ENCODE measurements at places on chromosomes 6 and 20. TPM values are rescaled to one million over a fixed set of nuclear protein-coding genes. Genes with fewer than 3 reads are reported as not detected.

SIRPD gene
- not detected for total RNA-seq

SUPT3H gene
- total RNA-seq = 4.6 TPM

RUNX2 gene
- 1.9 TPM for total RNA-seq

SAMD5 gene
- 0.70 TPM for total RNA-seq

MYH7B gene
- 0.03 TPM for total RNA-seq

HDGFL1 gene
- not detected for total RNA-seq

UST gene
- 5.5 TPM for total RNA-seq

PRR18 gene
- total RNA-seq = 0.29 TPM

TAPBP gene
- total RNA-seq = 46.6 TPM

OPRL1 gene
- total RNA-seq = 1.5 TPM

ACTL10 gene
- not detected for total RNA-seq

UTRN gene
- 11.9 TPM for total RNA-seq

CAP2 gene
- 11.1 TPM for total RNA-seq

PCK1 gene
- 0.13 TPM for total RNA-seq

PGC gene
- 0.14 TPM for total RNA-seq

SLC22A2 gene
- 0.06 TPM for total RNA-seq

CD40 gene
- 3.8 TPM for total RNA-seq

CCR6 gene
- total RNA-seq = not detected

FOXC1 gene
- total RNA-seq = 5.4 TPM

HRH3 gene
- not detected for total RNA-seq

TFAP2D gene
- not detected for total RNA-seq

BRD2 gene
- 148 TPM for total RNA-seq

NRSN1 gene
- total RNA-seq = not detected

BTN1A1 gene
- total RNA-seq = not detected
